ENCODE measurements at places on chromosomes 11 and 22.

GRCh38 chr22:24029304-24029703 lies 18.2 kb downstream of the CABIN1 start:
- no peak for DNase-seq

- DNase-seq: no peak
Measured at GRCh38 chr11:57430952-57431351, 4.0 kb upstream of the SLC43A3 start.

DNA sequence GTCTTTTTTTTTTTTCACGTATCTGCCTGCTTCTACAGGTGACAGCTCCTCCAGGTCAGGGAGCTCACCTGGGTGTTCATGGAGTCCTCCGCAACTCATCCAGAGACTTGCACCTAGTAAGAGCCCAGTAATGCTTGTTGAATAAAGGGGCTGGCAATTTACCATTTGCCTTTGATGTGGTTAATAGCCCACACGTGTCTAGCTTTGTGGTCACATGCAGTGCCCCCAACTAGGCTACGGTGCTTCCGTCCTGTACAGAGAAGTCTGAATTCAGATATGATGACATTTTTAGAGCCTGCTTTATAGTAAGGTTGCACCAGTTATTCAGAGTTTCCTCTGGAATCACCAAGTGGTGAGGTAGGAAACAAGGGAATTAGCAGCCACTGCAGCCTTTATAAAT lies 199.4 kb upstream of the MTMR2 start:
- no peak for DNase-seq

- DNase-seq: no peak
Measured at GRCh38 chr11:34680206-34680605, 59.3 kb downstream of the EHF start.
